Fibroblast of skin of scalp (primary cell): ENCODE measurements at places on chromosomes 11 and 22.

DNA sequence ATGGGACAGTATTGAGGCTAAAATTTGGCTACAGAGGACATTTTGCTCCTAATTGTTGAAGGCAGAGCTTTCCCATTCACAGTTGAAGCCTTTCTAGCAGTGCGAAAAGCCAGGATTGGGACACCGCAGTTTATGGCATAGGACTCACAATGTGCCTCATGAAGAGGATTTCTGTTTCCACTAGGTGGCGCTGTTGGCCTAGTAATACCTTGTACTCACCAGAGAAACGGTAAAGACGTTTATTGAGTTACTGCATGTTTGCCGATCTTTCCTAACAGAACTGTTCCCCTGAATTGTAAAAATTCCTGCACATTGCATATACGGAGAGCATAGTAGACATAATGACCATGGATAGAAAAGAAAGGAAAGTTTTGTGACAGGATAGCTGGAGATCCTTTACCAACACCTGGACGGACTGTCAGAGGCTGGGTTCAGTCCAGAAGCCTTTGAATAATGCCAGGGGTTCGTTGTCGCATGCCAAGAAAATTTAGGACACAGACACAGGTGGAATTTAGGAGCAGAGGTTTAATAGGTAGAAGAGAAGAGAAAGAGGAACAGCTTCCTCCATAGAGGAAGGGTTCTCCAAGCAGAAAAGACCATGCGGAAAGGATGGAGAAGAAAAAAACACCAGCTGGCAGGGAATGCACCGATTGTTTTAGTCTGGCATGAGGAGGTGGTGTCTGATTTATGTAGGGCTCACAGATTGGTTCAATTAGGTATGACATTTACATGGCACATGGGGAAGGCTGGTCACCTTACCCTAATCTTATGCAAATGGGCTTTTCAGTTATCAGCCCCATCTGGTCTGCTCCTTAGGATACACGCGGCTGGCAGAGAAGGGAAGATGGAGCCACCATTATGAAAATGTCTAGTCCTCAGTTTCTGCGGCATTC, 10.8 kb upstream of the OR51D1 start:
- DNase-seq, result peak; percentile 54

- DNase-seq, result peak; percentile 30
Observed at GRCh38 chr11:126137136-126137535, 74.3 kb downstream of the RPUSD4 start.

GRCh38 chr11:118792570-118793124, 1.7 kb upstream of the DDX6 start:
- peak; percentile 93 for DNase-seq

GRCh38 chr11:64787526-64788320, 9.4 kb upstream of the SF1 start:
- peak; percentile 27 for DNase-seq

GRCh38 chr11:69397732-69398131, 83.7 kb upstream of the LINC01488 start:
- DNase-seq, result no peak

DNA sequence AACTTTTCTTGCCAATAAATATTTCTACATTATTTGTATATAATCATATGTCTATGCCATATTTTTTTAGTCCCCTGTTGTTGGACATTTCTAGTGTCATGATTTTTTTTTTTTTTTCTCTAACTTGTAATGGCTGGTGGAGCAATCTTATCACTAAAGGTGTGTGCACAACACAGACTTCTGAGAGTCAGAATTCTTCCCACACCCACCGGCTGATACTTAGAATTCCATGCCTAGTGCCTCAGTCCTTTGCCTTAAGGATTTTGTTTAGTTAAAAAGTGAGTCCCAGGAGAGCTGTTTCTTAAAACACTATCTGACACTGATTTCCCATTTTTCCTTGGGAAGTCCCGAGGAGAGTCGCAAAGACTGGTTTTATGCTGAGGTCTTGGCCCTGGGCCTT, 87.7 kb upstream of the BARX2 start:
- DNase-seq, result no peak

DNA sequence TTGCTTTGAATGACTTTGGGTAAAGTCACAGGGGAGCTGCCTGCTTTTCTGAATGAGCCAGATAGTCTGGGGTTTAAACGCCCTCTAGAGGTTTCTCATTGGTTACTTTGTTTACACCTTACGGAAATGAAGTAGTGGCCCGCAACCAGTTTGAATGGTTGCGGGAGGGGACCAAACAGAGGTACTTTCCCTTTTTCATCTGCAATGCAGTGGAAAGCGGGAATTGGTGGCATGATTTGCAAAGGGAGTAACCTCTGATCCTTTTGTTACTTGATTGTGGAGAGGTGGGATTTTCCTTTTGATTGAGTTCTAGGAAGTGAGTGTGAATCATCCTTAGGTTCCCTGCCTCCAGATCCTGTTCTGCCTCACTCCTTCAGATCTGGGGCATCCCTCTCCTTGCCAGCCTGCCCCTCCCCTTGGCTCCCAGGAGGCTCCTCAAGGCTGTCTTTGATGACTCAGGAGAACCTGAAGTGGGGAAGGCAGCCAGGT, 15.9 kb upstream of the GLYATL1 start:
- peak; percentile 34 for DNase-seq

DNA sequence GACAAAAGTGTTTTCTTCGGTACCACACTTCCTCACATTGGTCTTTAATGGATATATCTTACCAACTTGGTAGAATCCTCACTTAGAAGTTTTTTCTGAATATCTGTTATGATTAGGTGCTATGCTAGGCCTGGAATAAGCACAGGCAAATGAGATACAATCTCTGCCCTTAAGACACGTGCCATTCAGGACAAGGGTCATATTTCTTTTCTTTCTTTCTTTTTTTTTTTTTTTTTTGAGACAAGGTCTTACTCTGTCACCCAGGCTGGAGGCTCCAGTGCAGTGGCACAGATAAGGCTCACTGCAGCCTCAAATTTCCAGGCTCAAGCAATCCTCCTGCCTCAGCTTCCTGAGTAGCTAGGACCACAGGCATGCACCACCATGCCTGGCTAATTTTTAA, 23.0 kb downstream of the WBP2NL start:
- no peak for DNase-seq

GRCh38 chr11:95563859-95564258, 225.7 kb downstream of the FAM76B start:
- no peak for DNase-seq

GRCh38 chr11:95599959-95600586, 189.5 kb downstream of the FAM76B start:
- DNase-seq, result no peak

DNA sequence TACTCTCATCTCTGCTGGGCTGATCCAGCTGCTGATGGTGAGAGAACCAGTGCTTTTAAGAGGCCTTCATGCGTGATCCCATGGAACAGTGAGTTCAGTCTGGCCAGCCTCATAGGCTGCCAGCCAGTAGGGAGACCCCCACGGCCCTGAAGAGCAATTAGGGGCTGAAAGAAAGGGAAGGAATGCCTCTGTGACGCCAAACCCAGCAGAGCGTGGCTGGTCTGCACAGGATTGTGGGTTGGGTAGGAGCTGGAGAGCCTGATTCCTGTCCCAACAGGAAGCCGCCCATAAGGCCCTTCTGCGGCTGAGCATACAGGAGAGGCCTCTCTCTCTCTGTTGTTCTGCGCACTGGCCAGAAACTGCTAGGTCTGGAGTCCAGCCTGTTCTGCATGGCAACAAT, 181.5 kb upstream of the E2F8 start:
- DNase-seq, result no peak

GRCh38 chr11:121884626-121885025, 231.4 kb downstream of the BLID start:
- no peak for DNase-seq

GRCh38 chr11:65833297-65834030, at the start of gene SNX32:
SNX32 (plus strand) TSS chr11:65833963; CDS start chr11:65834066, 103 bp downstream.
- DNase-seq, result peak; percentile 93

GRCh38 chr22:33853200-33854097, 66.8 kb downstream of the LARGE1 start:
- peak; percentile 77 for DNase-seq

GRCh38 chr11:94557421-94557820, 9.7 kb upstream of the PIWIL4 start:
- DNase-seq, result peak; percentile 69

DNA sequence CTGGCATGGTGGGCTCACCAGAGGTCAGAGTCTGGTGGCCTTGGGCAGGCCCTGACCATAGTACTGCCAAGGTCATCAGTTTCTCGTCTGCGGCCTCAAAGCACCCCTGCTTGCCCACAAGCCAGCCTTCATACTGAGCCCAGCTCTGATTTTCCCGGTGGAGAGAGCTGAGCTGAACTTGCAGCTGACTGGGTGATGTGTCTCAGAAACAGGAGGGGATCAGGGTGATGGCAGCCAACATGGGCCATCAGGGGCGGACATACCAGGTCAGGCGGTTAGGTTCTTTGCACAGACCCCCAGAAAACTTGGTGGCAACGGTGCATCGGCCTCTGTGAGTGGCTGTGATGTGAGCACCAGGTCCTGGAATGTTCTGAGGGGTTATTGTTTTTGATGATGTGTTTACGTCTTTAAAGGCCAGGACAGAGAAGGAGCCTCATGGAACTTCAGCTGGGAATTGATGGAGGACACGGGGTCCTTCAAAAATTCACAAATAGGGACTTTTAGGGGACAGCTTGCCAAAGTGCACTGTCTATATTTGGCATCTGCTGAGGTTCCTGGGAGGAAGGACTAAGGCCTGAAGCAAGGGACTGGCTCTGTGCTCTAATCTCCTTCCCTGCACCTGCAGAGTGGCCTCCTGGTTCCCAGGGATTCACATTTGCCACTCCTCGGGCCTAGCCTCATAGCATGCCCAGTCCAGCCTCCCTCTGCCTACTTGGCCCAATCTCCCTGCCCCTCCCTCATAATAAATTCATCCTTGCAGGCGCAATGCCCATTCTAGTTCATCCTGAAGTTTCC, 131.2 kb downstream of the OSBP2 start:
- no peak for DNase-seq

DNA sequence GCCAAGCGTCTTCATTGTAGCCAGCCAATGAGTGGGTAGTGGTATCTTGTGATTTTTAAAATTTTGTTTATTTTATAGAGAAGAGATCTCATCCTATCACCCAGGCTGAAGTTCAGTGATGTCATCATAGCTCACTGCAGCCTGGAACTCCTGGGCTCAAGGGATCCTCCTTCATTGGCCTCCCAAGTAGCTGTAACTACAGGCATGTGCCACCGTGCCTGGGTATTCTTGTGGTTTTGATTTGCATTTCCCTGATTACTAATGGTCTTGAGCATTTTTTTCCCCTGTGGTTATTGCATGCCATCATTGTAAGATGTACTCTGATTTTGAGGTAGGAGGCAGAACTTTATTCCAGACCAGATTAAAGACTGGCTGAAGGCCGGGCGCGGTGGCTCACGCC, 2.4 kb upstream of the DENND6B start:
- peak; percentile 61 for DNase-seq

DNA sequence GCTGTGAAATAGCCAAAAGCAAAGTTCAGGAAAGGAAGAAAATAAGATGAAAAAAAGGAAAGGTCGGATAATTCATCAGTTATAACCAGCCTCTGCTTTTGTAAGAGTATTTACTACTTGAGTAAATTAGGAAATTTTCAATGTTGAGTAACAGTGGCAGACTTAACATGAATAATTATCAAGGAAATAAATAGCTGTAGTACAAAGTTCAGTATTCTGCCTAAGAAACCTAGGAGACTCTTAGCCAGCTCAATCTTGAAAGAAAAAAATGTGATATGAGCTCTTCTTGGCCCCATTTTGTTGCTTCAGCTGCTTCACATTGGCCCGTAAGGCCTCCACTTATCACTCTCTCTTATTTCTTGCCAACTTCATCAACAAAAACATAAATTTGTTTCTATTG, 17.0 kb upstream of the DNAJB7 start:
- DNase-seq, result no peak

GRCh38 chr11:14446701-14447169, 52.9 kb downstream of the COPB1 start:
- peak; percentile 75 for DNase-seq

GRCh38 chr11:120147094-120147949, 9.4 kb upstream of the TRIM29 start:
- DNase-seq, result no peak

DNA sequence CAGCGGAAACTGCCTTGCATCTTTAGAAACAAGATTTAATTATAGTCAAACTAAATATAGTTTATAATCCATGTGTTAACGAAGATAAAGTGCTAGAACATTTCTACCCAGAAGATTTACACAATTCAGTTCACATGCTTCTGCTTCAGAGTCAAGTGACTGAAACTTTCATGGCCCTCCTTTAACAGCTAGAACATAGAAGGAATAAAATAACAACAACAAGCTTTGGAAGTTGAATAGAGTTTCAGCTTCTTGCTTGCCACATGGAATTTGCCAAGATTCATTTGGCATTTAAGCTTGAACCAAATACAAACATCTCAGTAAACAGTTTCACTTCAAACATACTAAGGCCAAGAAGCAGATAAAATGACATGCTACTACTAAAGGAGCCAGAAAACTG, 676.3 kb upstream of the ANO3 start:
- DNase-seq, result no peak

DNA sequence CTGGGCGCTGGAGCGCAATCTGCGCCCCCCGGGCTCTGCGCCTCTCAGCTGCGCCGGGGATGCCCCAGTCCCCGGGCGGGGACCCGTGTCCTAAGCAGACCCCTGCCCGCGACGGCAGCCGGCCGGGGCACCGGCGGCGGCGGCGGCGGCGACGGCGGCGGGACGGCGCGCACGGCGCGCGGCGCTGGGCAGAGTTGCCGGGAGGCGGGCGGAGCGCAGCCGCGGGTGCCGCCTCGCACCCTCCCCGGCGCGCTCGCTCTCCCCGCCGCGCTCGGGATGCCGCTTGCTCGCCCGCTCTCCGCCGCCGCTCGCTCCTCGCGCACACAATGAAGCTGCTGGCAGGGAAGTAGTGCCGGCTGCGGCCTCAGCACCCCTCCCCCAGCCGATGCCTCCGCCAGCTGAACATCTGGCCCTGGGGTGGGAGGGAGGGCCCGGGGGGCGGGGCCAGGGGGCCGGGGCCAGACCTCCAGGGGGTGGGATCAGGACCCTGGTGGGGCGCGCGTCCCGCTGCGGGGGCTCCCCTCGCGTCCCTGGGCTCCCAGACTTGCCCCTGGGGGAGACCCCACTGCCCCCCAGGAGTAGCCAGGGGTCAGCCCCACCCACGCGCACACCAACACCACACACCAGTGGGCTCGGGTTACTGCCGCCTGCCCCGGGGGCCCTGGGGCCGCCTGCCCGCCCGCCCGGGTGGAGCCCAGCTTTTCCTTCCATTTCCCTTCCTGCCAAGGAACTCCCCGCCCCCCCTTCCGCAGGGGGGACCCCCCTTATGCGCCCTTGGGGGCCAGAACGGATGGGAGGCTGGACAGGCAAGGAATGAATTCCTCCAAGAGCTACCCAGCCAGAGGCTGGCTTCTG, at the start of gene RCOR2:
RCOR2 (minus strand) TSS at position 328 of the 855 bp plus-strand sequence. CDS start 708 bp downstream, outside the sequence.
- peak; percentile 92 for DNase-seq

DNA sequence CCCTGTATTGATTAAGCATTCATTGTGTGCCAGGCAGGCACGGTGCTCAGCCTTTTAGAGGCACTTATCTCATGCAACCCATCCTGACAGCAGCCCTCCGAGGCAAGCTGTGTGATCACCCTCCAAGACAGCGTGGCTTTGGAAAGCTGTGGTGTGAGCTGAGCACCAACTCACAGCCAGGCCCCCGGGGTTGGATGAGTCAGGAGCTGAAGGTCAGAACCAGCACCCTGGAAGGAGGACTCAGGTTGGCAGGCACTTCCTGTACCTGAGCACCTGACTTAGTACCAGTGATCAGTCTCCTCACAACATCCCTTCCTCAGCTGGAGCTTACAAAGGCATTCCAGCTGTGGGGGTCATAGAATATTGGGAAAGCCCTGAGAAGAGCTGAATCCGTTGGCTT, 9.0 kb downstream of the PATZ1 start:
- DNase-seq, result no peak

- peak; percentile 87 for DNase-seq
Observed at GRCh38 chr11:66068923-66069714, 953 bp upstream of the PACS1 start.

- no peak for DNase-seq
Observed at GRCh38 chr11:74647404-74647803, 55.0 kb downstream of the POLD3 start.

GRCh38 chr11:726278-727220, 20.5 kb downstream of the EPS8L2 start:
- DNase-seq, result no peak
